ENCODE measurements at places on chromosomes 5 and 9.

DNA sequence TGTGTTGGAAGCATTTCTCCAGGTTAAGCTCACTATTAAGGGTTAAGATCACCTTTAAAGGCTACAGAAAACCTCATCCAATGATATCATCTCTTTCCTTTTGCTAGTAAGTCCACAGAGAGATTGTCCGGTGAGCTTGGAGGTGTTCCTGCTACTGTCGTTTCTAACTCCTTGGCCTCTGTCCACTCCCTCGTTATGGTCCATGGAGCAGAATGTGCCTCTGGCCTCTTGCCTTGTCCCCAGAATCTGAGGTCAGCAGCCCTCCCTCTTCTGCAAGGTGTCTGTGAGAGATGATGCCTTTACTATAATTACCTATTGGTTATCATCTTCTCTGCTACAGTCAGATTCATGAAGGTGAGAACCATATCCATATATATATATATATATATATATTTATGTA is 15.0 kb downstream of the ORM2 start:
- H3K36me3 ChIP-seq, result peaks cover 43% of the 10 kb centered on the region
- no peak overlapping the region for H3K27ac ChIP-seq
- DNase-seq, result no peak
- H3K4me1 ChIP-seq, result peaks cover 10% of the 10 kb centered on the region

DNA sequence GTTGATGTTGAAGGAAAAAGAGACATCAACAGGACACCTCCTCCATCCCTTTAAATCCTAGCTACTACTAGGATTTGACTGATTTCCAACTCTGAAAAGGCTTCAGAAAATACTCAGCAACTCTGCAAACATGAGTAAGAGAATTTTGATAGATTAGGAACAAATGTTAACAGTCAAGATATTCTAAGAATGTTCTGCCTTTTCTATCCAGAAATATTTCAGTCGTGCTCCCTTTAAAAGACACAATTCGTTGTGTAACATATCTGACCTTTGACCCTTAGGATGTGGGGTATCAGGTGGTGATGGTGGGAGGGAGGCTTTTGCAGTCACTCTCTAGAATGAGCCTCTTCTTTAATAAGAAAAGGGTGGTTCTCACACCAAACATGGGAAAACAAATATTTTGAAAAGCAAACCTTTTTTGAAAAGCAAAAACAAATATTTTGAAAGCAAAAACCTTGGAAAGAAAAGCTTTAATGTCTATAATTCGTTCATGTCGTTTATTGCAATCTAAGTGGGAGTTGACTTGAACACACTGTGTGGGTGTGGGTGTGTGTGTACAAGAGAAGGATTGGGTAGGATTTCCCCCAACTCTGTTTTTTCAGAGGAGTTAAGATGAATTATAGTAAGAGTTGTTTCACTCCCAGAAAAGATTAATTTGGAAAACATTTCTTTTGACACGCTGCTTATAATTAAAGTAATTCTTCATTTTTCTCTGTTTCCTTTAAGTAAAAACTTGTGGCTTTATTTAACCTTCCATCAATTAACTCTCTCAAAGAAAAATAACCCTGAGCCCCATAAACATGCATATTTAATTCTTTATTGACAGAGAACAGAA is 152.8 kb downstream of the TMEM167A start:
- H3K36me3 ChIP-seq, result no peaks in the 10 kb centered on the region
- H3K27me3 ChIP-seq, result no peaks in the 10 kb centered on the region
- H3K4me3 ChIP-seq, result no peak overlapping the region
- no peak overlapping the region for H3K27ac ChIP-seq
- no peak for DNase-seq

DNA sequence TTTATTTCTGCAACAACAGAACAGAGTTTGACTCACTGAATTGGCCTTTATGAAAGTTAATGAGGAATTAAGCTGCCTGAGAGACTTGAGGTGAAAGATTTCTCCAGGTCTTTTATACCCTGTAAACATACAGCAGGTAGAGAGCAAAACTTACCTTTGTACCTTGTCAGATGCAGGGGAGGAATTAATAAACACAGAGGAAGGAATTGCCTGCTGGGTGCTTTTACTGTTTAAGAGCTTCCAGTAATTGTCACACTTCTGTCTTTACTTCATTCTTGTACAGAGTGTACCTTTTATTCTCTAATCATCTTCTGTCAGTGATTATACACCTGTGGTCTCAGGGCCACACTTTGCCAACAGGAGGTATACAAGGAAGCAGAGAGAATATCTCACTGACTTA is 94.0 kb upstream of the GRIN3A start:
- no peak overlapping the region for H3K27ac ChIP-seq
- H3K4me1 ChIP-seq, result no peaks in the 10 kb centered on the region
- no peaks in the 10 kb centered on the region for H3K27me3 ChIP-seq
- H3K4me3 ChIP-seq, result no peak overlapping the region
- no peaks in the 10 kb centered on the region for H3K36me3 ChIP-seq

DNA sequence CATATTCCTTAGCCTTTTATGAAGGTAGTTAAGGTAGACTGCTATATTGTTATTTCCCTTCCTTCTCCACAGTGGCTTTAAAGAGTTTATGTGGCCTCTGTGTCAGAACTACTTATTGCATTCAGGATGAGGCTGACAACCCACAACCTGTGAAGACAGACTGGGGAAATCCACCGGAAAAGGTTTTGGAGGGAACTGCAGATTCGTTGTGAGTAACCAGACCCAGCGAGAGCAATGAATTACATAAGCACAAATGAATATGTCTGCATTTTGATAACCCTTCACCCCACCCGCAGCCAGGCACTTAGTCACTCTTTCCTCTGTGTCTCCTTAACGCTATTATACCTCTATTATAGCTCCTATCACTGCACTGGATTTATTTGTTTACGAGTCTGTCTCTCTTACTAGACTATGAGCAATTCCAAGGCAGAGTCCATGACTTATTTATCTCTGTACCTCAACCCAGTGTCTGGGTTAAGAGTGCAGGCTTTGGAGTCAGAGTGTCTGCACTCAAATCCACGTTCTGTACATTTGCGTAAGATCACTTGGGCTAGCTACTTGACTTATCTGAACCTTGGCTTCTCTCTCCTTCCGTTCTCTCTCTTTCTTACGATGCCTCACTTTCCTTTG is 19.2 kb downstream of the KCTD16 start:
- H3K4me1 ChIP-seq, result no peaks in the 10 kb centered on the region
- no peak for DNase-seq
- H3K27ac ChIP-seq, result no peak overlapping the region

- H3K4me3 ChIP-seq, result no peak overlapping the region
- no peak overlapping the region for H3K27ac ChIP-seq
- no peaks in the 10 kb centered on the region for H3K27me3 ChIP-seq
- no peaks in the 10 kb centered on the region for H3K4me1 ChIP-seq
- H3K36me3 ChIP-seq, result no peaks in the 10 kb centered on the region
- DNase-seq, result no peak
Measured at GRCh38 chr5:164581889-164582288, 1076.5 kb downstream of the MAT2B start.

GRCh38 chr9:129558063-129558550 is 62.8 kb downstream of the C9orf50 start:
- H3K4me3 ChIP-seq, result no peak overlapping the region
- no peaks in the 10 kb centered on the region for H3K27me3 ChIP-seq
- peaks cover 48% of the 10 kb centered on the region for H3K4me1 ChIP-seq

DNA sequence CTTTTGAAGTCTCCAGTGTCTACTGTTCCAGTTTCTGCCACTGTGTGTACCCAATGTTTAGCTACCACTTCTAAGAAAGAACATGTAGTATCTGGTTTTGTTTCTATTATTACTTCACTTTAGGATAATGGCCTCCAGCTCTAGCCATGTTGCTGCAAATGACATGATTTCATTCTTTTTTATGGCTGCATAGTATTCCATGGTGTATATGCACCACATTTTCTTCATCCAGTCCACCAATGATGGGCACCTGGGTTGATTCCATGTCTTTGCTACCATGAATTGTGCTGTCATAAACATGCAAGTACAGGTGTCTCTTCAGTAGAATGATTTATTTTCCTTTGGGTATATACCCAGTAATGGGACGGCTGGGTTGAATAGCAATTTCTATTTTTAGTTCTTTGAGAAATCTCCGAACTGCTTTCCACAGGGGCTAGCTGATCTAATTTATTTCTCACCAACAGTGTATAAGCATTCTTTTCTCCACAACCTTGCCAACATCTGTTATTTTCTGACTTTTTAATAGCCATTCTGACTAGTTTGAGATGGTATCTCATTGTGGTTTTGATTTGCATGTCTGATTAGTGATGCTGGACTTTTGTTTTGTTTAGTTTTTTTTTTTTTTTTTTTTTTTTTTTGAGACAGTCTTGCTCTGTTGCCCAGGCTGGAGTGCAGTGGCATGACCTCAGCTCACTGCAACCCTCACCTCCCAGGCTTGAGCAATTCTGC is 68.9 kb downstream of the WDR41 start:
- H3K27ac ChIP-seq, result no peak overlapping the region
- no peaks in the 10 kb centered on the region for H3K27me3 ChIP-seq
- peaks cover 6% of the 10 kb centered on the region for H3K36me3 ChIP-seq
- H3K4me3 ChIP-seq, result no peak overlapping the region

DNA sequence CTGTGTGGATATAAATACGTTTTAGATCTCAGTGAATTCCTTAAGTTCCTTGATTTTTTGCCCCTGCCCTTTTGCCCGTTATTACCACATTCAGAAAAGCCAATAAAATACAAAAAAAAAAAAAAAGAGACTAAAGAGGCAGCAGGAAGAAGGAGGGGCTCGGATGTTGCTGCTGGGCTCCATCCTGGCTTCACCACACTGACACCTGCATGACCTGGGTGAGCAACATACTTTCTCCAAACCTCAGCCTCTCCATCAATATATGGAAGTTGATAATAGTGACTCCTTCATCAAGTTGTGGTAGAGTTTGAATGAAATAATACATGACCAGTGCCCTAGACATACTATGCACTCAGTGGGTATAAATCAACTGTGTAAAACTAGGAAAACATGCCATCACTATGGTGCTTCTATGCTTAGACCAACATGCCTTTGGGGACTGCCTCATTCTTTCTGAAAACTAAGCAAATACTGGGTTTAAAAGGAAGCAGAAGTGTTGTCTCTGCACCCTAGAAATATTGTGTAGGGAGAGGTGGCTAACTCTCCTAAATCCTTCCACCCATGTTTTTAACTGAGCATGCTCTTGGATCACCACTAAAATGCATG is 243.0 kb downstream of the PIK3R1 start:
- no peaks in the 10 kb centered on the region for H3K27me3 ChIP-seq
- no peak overlapping the region for H3K4me3 ChIP-seq
- H3K4me1 ChIP-seq, result peaks cover 13% of the 10 kb centered on the region
- H3K36me3 ChIP-seq, result no peaks in the 10 kb centered on the region
- DNase-seq, result no peak
- H3K27ac ChIP-seq, result no peak overlapping the region

- no peak overlapping the region for H3K4me3 ChIP-seq
- H3K36me3 ChIP-seq, result no peaks in the 10 kb centered on the region
- H3K4me1 ChIP-seq, result no peaks in the 10 kb centered on the region
- peaks cover 7% of the 10 kb centered on the region for H3K27me3 ChIP-seq
- H3K27ac ChIP-seq, result no peak overlapping the region
Measured at GRCh38 chr5:158921441-158922262, 178.1 kb downstream of the EBF1 start.

DNA sequence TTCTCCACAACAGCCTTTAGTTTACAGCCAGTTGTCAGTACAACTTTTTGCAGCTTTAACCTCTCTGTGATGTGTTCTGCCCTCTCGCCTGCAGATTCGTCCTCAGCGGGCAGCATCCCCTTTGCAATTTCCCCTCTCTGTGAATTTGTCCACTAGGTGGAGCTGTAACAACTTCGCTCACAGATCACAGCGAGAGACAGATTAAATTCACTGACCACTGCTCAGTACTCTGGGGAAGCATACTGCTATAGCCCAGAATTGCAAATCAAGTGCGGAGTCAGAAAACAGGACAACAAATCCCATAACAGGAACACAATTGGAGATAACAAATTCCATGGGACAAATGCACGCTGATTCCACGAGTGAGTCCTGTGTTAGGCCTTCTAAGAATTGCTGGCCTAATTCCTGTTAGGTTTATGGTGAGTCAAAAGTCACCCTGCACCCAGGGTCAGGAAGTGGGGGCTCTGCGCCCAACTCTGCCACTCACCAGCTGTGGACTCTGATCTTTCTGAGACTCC is 2124.9 kb downstream of the MAT2B start:
- H3K4me3 ChIP-seq, result no peak overlapping the region
- H3K27ac ChIP-seq, result no peak overlapping the region
- no peaks in the 10 kb centered on the region for H3K36me3 ChIP-seq
- peak; percentile 81 for DNase-seq
- no peaks in the 10 kb centered on the region for H3K4me1 ChIP-seq
- no peaks in the 10 kb centered on the region for H3K27me3 ChIP-seq

DNA sequence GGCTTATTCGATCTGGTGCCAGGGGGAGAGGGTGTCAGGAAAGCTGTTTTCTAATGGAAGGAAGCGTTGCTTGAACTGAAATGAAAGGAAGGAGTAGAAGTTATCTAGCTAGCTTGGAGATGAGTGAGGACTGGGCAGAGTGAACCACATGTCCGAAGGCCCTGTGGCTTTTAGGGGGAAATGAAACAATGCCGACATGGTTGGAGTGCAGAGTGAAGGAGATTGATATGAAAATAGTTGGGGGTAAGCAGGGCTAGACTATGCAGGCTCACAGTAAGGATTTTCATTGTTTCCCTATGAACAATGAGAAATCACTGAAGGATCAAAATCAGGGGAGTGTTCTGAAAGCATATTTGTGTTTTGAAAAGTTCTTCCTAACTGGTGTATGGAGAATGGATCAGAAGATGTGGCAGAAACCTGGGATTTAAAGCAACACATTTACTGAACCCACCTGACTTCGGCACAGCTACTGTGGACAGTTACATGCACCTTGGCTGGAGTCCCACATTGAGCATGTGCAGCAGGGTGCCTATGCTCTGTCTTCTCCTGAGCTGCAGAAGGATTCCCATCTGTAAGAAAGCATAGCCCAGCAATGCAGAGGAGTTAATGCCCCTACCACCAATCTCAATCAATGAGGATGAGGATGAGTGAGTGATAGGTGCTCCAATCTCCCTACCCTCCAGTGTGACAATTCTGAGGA is 144.4 kb upstream of the TBCA start:
- peak; percentile 7 for DNase-seq
- H3K36me3 ChIP-seq, result no peaks in the 10 kb centered on the region
- H3K27ac ChIP-seq, result no peak overlapping the region

DNA sequence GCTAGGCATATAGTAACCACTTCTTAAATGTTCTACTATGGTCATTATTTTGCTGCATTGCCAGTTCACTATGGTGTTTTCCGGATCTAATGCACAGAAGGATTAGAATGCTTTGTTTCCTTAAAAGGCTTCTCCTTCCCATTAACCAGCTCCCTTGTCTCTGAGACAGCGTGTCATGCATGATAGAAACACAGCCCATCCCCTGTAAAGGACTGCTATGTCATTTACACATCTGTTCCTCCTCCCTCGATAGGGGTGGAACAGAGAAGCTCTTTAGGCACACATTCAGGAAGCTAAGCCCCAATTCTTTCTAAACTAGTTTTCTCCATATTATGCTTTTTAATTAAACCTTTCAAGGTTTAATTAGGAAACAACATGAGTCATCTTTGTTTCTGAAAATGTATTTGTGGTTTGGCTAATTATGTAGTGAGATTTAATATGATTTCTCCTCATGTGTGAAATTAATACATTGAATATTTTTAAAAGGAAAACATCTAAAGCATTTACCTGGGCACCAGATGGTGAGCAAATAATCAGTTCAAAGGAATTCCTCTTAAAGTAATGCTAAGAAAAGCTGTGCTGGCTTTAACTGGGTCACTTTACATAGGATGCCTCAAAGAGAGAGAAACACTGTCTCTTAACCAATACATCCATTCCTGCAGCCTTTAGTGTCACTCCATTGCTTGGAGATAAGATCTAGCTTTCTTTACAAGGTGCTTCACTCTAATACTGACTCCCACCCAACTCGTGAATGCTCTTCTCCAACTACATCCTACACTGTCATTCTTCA is 133.3 kb upstream of the PPP1R2B start:
- H3K4me1 ChIP-seq, result no peaks in the 10 kb centered on the region
- no peaks in the 10 kb centered on the region for H3K27me3 ChIP-seq
- H3K36me3 ChIP-seq, result no peaks in the 10 kb centered on the region
- H3K4me3 ChIP-seq, result no peak overlapping the region
- no peak for DNase-seq
- H3K27ac ChIP-seq, result no peak overlapping the region

Data from cardiac muscle cell (in vitro differentiated cells and primary cell).